NCI-H510A (cell line): ENCODE measurements at places on chromosomes 5 and 9.

- peak; percentile 57 for DNase-seq
Measured at GRCh38 chr9:129362287-129363000, 184.4 kb upstream of the IER5L start.

GRCh38 chr5:42985129-42986037 is 54.7 kb downstream of the ANXA2R start:
- DNase-seq, result no peak

DNA sequence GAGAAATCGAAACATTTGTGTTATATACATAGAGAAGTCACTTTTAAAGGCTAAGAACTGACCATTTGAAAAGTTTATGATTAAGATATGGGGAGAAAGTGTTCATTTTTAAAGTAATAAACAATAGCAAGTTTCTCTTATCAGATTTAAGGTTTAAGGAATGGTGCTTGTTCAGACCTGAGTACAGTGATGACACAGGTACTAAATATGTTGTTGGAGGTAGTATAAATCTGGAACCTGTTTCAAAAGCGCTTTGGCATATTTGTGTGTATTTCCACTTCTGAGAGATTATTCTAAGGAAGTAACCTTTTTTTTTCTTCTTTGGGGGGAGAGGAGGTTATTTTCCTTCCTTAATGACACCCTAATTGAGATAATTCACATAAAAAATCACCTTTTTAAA is 18.4 kb downstream of the CDC42SE2 start:
- no peak for DNase-seq

DNA sequence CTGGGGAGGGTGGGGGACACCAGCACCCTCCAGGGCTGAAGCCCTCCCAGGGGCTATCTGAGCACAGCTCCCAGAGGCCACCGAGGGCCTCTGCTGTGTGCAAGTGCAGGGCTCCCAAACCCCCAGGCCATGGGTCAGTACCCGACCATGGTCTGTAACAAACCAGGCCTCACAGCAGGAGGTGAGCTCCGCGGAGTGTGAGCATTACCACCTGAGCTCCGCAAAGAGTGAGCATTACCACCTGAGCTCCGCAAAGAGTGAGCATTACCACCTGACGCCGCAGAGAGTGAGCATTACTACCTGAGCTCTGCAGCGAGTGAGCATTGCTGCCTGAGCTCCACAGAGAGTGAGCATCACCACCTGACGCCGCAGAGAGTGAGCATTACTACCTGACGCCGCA is 152.9 kb upstream of the IRX2 start:
- DNase-seq, result no peak

DNA sequence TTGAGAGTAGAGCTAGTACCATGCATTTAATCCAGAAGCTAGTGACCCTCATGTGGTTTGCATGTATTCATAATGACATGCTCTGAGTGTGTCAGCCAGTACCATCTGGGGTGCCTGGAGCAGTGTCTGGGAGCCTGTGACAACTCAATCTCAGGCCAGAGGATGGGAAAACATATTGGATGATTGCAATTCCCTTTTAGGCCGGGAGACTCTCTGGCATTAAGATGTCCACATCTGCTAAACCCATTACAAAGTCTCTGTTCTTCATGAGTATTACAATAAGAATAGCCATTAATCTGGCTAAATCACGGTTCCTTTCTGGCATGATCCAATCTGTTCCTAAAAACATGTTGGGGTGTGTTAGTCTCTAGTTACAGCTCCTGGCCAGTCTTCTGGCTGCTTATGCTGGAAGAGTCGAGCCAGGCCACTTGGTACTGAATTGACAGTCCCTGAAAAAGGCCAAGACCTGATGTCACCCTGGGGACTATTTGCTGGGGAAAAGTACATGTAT is 475.7 kb downstream of the ENC1 start:
- DNase-seq, result no peak

DNA sequence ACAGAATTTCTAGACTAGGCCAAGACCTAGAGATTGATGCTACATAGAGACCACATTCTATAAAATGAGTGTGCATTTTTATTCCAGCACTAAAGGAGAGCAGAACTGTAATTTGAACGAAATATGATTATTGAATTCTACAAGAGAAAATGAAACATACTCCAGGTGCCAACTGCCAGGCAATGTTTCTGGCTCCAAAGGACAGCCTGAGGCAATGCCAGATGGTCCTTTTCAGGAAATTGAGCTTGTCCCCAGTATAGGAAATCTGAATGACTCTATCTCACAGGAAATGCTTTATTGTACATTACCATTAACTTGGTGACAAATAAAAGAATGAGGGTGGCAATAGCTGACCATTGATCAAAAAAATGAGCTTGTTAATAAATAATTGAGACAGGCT is 28.8 kb upstream of the RASGRF2 start:
- no peak for DNase-seq

GRCh38 chr9:109083141-109083540 is 36.6 kb downstream of the TMEM245 start:
- DNase-seq, result no peak

GRCh38 chr5:178488696-178489095 is 101.5 kb downstream of the COL23A1 start:
- no peak for DNase-seq

DNA sequence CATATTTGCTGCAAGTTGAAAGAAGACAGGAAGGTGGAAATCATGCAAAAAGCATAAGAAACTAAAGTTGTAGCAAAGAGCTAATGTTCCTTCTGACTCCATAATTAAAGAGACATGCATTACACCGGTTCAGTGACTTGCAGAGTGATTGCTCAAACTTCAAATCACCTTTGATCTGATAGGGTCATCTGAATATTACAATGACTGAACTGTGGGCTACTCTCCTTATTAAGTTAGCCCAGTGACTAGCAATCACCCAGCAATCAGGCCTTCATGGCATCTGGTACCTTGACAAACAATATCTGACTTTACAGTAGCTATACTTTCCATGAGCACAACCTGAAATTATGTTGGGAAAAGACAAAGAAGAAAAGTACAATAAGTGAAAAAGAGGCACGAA is 84.9 kb downstream of the NREP start:
- no peak for DNase-seq

DNA sequence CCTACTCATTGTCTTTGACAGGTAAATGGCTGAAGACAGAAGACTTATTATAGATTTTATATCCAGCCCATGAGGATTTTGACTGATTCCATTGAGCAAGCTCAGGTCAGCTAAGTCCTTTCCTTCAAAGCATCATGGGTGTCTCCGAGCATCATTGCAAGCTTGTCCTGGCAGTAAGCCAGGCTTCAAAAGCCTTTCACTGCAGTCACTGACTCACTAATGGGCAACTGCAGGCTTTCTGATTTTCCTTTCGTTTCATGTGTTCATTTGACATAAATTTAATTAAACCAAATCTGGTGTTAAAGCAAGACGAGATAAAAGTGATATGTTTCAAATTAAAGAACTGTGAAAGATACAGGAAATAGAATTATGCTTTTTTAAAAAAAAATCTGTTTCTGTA is 426.2 kb downstream of the ANXA1 start:
- no peak for DNase-seq

DNA sequence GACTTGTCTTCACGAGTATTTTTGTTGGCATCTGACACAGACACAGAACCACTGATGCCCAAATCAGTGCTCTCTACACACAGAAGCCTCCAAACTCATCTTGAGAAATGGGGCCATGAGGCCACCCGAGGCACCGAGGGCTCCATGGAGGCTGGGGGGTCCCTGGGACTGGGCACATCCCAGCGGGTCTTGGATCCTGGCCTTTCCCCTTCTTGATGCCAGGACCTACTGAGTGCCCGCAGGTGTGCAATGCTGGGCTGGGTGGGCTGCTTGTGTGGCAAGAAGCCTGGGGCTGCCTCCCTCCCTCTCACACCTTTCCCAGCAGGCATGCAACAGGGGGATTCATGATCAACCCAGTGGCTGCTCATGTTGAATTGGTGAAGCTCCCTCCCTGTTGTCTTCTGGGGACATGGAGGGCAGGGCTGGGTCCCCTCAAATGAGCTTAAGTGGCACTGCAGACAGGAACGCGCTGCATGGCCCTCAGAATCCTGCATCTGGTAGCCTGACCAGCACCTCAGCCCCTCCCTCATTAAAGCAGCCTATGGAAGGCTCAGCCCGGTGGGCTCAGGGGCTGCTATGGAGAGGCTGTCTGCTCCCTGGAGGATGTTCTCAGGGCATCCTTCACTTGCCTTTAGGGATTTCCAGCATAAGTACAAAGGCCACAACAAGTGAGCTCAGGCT is 63.7 kb upstream of the SIMC1 start:
- no peak for DNase-seq

GRCh38 chr5:113446358-113446927 is 11.7 kb upstream of the TSSK1B start:
- DNase-seq, result no peak

- DNase-seq, result no peak
Measured at GRCh38 chr9:89810431-89810830, 205.6 kb downstream of the GADD45G start.

DNA sequence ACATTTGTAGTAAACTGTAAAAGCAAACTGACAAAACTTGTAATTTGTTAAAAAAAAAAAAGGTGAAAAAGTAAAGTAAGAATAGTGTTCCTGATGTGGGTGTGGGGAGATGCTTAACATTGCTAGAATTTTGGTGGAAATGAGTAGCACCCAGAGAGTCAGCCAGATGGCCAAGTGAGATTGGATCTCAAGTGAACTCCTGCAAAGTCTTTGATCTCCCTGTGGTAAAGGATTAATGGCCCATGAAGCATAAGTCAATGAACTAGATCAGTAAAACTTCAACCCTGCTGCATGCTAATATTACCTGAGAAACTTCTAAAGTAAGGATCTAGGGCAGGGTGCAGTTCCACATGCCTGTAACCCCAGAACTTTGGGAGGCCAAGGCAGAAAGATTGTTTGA is 19.0 kb upstream of the FAM169A start:
- DNase-seq, result no peak

DNA sequence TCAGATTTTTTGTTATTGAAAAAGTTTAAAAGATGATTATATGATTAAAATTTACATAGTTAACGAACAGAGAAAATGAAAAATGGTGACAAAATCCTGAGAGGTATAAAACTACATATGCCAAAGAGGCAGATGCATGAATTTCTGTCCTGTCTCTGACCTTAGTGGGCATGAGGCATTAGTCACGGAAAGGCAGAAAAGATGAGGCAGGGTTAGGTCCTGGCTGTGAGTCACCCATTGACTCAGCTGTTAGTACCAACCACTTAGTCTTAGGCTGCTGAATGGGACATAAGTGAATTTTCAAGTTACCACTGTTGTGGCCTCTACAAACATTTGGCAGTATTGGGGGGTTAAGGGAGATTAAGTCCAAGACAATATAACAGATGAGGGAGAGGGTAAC is 33.1 kb downstream of the RASA1 start:
- no peak for DNase-seq

GRCh38 chr5:34680896-34681295 is 24.8 kb downstream of the RAI14 start:
- DNase-seq, result no peak

DNA sequence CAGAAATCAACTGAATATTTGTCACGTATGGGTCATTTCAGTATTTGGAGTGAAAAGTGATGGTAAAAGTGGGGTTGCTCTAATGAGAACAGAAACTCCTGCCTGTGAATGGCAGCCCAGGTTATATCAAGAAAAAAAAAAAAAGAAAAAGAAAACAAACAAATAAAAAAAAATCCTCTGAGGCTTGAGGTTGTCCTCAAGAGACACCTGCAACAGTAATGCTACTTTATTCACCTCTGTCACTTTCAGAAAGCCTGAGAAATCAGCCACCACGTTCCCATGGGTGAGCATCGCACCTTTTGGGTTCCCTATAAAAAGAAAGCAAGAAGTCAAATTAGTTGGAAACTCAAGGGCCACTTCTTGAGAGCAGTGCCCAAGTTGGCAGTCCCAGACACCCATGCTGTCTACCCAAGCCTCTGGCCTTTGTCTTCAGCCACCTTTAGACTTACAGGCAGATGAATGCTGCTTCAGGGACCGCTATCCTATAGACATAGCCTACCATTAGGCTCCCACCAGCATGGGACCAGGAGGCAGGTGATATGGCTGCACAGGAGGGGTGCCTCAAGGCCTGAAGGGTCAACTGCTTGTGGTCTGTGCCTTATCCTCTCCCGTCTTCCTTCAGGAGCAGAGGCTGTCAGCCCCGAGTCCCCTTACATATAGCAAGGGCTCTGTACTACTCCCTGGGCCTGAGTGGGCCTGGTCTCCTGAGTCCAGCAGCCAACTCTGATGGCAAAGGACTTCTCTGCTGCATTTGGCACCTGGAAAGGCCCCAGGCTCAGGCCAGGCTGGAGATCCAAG is 31.1 kb upstream of the MEIKIN start:
- DNase-seq, result no peak

GRCh38 chr5:107966201-107966600 is 295.5 kb upstream of the EFNA5 start:
- DNase-seq, result no peak

- no peak for DNase-seq
Measured at GRCh38 chr5:171123417-171123816, 185.6 kb upstream of the TLX3 start.

DNA sequence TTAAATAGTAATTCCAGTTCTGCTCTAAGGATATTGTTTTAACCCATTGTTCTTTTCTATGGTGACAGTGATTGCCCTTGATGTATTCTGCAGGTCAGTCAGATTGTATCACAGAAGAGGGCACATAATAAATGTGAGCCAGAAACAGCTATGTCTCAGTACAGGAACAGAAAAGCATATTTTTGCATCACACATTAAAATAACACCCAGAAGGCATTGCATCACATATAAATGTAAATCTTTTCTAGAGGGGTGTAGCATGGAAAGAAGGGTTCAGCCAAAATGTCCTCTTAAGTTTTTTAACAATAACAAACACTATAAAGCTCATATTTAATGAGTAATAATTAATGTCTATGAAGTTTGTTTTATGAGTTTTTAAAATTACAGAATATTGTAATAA is 30.0 kb downstream of the ZCCHC7 start:
- DNase-seq, result no peak

- peak; percentile 10 for DNase-seq
Measured at GRCh38 chr9:115262952-115263351, 145.0 kb upstream of the TNC start.

DNA sequence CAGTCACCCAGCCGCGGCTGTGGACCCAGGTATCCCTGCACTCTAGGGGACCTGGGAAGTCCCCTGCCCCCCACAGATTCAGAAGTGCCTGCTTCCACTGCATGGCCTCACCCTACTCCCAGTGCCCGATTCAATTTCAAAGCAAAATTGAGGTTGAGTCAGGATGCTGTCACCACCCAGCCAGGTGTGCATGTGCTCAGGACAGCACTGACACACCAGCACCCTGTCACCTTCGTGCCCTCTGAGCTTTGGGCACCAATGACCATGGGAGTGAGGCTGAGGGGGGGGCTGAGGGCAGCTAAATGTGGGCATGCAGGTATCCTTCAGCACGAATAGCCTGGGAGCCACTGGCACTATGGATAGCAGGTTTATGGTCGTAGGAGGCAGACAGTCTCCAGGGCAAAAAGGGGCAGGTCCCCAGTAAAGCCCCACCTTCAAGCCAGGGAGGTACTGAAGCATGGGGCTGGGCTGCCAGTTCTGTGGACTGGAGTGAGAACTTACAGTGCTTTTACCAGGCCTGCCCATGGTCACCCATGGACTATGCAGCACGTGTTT is 1151.6 kb upstream of the CDH6 start:
- DNase-seq, result no peak

GRCh38 chr5:169777159-169777558 is 140.1 kb downstream of the DOCK2 start:
- peak; percentile 34 for DNase-seq
